Activated T-helper 17 cell treated with anti-CD3 and anti-CD28 coated beads, Interleukin-2, amount 50 U/mL, for 72 hours (primary cell): ENCODE measurements at places on chromosomes 4 and X. TPM values are rescaled to one million over a fixed set of nuclear protein-coding genes. Genes with fewer than 3 reads are reported as not detected.

HPGD gene
- total RNA-seq: 43.8 TPM

NLRP2B gene
- not detected for total RNA-seq

VEGFD gene
- total RNA-seq: not detected

TAF7L gene
- not detected for total RNA-seq

GRCh38 chrX:108332281-108332680 lies 105.9 kb downstream of the COL4A6 start:
- no peak for ATAC-seq

- ATAC-seq: no peak
Observed at GRCh38 chrX:45454290-45454689, 253.6 kb upstream of the DIPK2B start.

DNA sequence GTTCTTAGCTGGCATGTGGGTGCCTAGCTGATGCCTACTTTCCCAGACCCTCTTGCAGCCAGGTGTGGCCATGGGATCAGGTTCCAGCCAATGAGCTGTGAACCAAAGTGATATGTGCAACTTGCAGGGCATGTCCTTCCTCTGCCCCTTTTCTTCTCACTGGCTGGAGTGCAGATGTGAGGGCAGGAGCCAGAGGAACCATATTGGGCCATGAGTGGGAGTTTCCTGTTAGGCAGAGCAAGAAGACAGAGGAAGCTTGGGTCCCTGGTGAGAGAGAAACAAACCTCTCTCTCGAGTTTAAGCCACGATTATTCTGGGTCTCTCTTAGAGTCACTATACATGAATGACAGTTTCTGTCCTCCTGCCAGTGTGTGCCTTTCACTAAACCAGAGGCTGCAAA lies 120.4 kb upstream of the STX18 start:
- no peak for ATAC-seq

- no peak for ATAC-seq
Observed at GRCh38 chrX:69430785-69431184, 73.3 kb upstream of the NALF2 start.

DNA sequence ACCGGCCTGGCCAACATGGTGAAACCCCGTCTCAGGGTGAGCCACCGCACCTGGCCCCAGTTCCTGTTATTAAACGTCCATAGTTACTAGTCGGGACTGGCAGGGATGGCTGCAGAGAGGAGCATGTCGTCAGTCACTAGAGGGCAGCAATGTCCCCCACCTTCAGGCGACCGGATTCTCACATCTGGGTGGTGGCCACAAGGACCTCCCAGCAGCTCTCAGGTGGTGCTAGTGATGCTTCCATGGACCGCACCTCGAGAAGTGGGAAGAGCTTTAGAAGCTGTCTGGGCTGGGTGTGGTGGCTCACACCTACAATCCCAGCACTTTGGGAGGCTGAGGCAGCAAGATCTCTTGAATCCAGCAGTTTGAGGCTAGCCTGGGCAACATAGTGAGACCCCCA lies 13.3 kb upstream of the IL3RA start:
- ATAC-seq: peak; percentile 69

DNA sequence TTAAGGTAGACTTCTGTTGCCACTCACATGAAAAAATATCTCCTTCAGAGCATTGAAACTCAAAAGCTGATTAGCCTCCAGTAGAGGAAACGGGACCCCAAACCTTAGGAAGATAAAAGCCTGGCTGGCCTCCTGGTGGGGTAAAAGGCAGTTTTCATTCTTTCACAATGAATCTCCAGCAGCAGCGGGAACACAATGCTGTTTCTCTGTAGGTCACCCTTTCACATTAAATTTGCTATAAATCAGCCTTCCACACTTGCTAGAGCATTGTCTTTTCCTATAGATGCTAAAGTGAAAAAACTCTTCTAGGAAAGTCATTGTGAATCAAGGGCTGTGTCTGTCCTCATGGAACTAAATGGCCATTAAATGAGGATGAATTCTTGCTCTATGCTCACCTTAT lies 207.3 kb upstream of the MAGEB2 start:
- ATAC-seq: no peak
